Spleen (tissue), 13 donors: ENCODE measurements at places on chromosomes 16 and 17. TPM values are rescaled to one million over a fixed set of nuclear protein-coding genes. Genes with fewer than 3 reads are reported as not detected.

OR4D1 gene
- total RNA-seq, result 0.36 TPM

DNA sequence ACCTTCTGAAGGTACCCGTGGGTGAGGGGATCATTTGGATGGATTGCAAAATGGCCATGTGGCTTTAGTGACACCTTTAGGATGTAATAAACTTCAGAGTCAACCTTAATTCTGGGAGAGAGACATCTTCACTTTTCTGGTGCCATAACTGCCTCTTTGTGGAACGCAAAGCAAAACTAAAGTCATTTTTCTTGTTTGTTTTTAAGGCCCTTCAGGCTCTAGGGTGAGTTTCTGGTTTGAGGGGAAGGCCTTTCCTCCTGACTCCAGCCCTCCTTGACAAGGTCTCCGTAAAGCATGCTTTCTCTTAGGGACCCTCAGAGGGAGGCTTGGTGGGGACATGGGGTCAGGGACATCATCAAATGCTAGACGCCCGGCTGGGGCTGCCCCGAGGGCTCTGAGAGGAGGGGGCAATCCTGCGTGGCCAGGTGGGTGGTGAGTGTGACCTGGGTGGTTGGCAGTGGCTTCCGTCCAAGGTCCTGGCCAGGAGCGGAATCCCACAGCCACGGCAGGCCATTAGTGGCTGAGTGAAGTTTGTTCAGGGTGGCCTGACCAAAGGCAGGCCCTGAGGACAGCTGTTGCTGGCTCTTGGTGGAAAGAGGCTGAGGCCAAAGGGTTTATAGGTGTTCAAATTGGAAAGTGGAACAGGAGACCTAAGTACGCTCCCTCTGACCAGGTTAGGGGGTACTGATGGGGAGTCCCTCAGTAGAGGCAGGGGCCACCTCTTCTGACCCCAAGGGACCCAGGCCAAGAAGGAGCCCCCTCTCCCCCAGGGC, 112.2 kb downstream of the METRNL start:
- peak; percentile 77 for DNase-seq
- peaks cover 26% of the 10 kb centered on the region for H3K27me3 ChIP-seq
- no peak overlapping the region for H3K4me3 ChIP-seq
- H3K36me3 ChIP-seq, result no peaks in the 10 kb centered on the region
- H3K27ac ChIP-seq, result no peak overlapping the region

DNA sequence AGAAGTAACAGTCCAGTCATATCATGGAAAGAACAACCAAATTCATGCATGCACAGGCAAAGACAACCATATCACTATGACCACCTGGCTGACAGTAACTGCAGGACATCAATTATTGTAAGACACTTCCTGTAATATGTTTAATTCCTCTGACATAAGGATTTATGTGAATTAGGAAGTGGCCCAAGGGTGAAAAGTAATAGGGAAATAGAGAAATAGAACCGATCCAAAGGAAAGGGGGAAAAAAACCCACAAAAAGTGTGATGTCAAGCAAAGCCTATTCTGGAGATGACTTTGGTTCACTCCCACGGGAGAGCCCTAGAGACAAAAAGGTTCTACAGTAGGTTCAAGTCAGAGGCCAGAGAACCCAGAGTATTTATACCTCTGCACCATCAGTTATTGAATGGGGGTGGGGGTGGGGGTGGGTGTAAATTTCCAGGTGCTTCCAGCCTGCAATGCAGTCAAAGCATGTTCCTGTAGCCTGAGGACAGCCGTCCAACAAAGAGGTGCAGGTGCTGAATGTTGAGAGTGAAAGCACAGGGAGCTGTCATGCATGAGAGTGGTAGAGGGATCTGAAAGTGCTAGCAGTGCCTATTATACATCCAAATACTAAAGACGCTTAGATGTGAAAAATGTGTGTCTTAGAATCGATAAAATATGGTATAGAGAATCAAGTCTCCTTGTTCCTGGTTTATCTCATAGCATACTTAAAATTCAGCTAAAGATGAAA, 95.6 kb upstream of the HLF start:
- DNase-seq, result no peak
- no peaks in the 10 kb centered on the region for H3K36me3 ChIP-seq
- no peak overlapping the region for H3K4me3 ChIP-seq
- no peaks in the 10 kb centered on the region for H3K4me1 ChIP-seq
- H3K27me3 ChIP-seq, result no peaks in the 10 kb centered on the region

GRCh38 chr17:43517615-43518386, 28.3 kb downstream of the ETV4 start:
- H3K4me1 ChIP-seq, result no peaks in the 10 kb centered on the region
- peaks cover 100% of the 10 kb centered on the region for H3K36me3 ChIP-seq
- no peak for DNase-seq
- no peak overlapping the region for H3K27ac ChIP-seq

DNA sequence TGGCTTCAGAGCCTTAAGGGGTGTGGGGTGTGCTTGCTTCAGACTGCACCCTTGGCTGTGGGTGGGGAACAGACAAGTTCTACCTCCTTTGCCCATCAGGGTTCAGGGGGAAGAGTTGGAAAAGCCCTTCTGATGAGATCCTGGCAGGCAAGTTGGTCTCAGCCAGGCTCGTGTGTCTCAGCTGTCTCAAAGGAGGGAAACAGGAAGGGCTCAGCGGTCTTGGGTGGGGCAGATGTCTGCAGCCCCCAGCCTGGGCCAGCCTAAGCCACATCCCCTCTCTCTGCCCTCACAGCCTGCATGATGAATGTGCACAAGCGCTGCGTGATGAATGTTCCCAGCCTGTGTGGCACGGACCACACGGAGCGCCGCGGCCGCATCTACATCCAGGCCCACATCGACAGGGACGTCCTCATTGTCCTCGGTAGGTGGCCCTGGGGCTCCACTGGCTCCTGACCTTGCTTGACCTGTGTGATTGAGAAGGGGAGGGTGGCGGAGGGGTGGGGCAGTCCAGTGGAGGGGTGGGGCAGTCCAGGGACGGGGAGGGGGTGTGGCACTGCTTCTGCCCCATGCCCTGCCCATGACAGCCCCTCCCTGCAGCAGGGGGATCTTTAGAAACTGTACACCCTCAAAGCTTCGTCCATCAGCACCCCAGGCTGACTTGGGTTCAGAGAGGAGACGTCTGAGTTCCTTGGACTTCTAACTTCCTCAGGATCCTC, 199.5 kb downstream of the PRKCB start:
- H3K27ac ChIP-seq, result peak overlapping the region; percentile 41
- H3K36me3 ChIP-seq, result no peaks in the 10 kb centered on the region
- no peaks in the 10 kb centered on the region for H3K27me3 ChIP-seq

DNA sequence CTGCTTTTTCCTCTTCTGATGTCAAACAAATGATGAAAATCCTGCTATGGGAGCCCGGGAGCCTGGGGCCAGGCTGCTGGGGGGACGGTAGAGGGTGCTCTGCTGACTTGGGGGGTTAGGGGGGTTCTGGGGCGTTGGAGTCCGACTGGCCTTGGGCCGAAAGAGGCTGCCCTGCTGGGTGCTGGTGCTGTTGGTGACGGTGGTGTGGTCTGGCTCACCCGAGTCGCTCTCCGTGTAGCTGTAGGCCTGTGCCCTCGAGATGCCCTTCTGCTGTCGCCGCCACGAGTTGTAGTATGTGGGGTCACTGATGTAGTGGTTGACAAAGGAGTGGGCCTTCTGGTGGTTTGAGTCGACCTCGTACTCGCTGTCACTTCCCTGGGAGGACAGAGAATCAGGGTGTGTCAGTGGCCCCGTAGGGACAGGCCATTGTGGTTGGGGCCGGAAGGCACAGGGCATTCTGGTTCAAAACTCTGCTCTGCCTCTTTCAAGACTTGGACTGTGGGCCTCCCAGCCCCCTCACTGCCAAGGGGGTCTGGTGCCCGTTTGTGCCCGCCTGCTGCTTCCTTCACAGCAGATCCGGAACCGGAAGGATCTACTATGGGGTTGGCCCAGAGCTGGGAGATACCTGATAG, 26.9 kb upstream of the CDC42EP4 start:
- peaks cover 16% of the 10 kb centered on the region for H3K27me3 ChIP-seq
- H3K27ac ChIP-seq, result no peak overlapping the region
- H3K4me3 ChIP-seq, result no peak overlapping the region
- H3K36me3 ChIP-seq, result no peaks in the 10 kb centered on the region

DNA sequence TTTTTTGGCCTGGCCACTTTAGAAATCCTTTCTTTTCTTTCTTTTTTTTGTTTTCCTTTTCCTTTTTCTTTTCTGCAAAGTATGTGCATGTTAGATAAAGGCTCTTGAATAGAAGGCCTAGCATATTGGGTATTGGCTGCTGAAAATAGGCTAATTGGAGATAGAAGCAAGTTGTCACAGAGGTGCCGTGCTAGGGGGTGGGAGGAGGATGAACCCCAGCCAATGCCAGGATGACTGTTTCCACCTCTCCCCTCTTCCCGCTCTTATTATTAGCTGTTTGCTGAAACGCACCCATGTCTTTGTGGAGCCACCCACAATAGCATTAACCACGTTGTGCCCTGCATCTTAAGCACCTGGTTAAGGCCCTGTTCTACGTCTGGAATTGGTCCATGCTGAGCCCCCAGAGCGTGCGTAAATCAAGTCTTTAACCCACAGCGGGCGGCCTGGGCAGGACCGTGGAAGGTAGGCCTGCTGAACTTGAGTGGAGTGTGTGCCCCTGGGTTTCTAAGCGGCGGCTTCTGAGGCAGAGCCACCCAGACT, 123.6 kb downstream of the MSI2 start:
- no peak for DNase-seq
- H3K36me3 ChIP-seq, result no peaks in the 10 kb centered on the region
- no peaks in the 10 kb centered on the region for H3K27me3 ChIP-seq
- H3K4me1 ChIP-seq, result peaks cover 23% of the 10 kb centered on the region
- H3K27ac ChIP-seq, result peak overlapping the region; percentile 58

- H3K27me3 ChIP-seq, result no peaks in the 10 kb centered on the region
- H3K27ac ChIP-seq, result no peak overlapping the region
- peaks cover 30% of the 10 kb centered on the region for H3K4me1 ChIP-seq
- DNase-seq, result no peak
- peaks cover 22% of the 10 kb centered on the region for H3K36me3 ChIP-seq
- H3K4me3 ChIP-seq, result no peak overlapping the region
Measured at GRCh38 chr17:81681672-81682071, 1.9 kb downstream of the ARL16 start.

DNA sequence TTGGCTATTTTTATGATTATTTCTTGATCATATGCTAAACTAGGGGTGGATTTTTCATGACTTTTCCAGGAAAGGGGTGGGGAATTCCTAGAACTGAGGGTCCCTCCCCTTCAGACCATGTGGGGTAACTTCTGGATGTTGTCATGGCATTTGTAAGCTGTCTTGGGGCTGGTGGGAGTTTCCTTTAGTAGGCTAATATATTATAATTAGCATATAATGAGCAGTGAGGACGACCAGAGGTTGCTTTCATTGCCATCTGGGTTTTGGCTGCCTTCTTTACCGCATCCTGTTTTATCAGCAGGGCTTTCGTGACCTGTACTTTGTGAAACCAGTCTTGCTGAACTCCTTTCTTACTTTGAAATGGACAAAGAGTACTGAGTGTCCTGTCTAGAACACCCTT, 40.4 kb upstream of the ABCA5 start:
- no peaks in the 10 kb centered on the region for H3K4me1 ChIP-seq
- H3K27me3 ChIP-seq, result no peaks in the 10 kb centered on the region
- no peak overlapping the region for H3K4me3 ChIP-seq
- H3K36me3 ChIP-seq, result no peaks in the 10 kb centered on the region
- DNase-seq, result no peak
- H3K27ac ChIP-seq, result no peak overlapping the region

GRCh38 chr17:38922538-38923297, 2.7 kb upstream of the LASP1NB start:
- H3K4me1 ChIP-seq, result peaks cover 75% of the 10 kb centered on the region
- peak overlapping the region; percentile 68 for H3K27ac ChIP-seq
- H3K27me3 ChIP-seq, result no peaks in the 10 kb centered on the region
- H3K36me3 ChIP-seq, result no peaks in the 10 kb centered on the region
- peak; percentile 68 for DNase-seq

DNA sequence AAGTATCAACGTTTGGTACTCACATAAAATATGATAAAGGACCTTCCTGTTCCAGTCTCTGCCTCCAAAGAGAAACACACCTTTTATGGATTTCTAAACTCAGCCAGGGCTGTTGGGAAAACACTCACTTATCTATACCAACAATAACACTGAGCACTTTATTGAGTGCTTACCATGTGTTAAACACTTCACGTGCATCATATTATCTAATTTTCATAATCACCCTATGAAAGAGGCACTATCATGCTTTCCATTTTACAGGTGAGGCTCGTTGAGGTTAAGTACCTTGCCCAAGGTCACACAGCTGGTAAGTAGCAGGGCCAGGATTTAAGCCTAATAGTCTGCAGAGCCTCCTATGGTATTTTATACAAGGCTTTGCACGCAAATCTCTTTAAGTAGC, 251.5 kb upstream of the SOX9 start:
- no peak overlapping the region for H3K27ac ChIP-seq
- DNase-seq, result no peak
- no peaks in the 10 kb centered on the region for H3K4me1 ChIP-seq
- H3K36me3 ChIP-seq, result no peaks in the 10 kb centered on the region

DNA sequence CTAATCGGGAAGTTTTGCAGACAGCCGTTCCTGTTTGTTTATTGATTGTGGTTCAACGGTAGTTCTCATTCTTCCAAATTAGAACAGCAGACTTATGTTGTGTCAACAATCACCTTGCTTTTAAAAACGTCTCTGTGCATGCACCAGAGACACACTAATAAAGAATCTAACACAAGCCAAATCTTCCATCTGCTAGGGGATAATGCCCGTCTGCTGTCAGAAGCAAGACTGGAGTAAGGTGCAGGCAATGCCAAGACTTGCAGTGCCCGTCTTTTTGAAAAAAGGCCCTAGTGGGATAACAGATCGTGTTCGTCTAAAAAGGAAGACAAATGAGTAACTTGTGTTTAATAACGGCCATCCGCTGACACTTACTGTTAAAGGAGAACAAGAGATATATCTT, 158.4 kb downstream of the KCNJ2 start:
- no peak for DNase-seq
- H3K27me3 ChIP-seq, result no peaks in the 10 kb centered on the region
- H3K27ac ChIP-seq, result no peak overlapping the region
- no peaks in the 10 kb centered on the region for H3K36me3 ChIP-seq

PSME3 gene
- total RNA-seq, result 77.4 TPM

- no peak overlapping the region for H3K27ac ChIP-seq
- H3K4me3 ChIP-seq, result no peak overlapping the region
- H3K36me3 ChIP-seq, result no peaks in the 10 kb centered on the region
- H3K27me3 ChIP-seq, result no peaks in the 10 kb centered on the region
- H3K4me1 ChIP-seq, result no peaks in the 10 kb centered on the region
- DNase-seq, result no peak
Measured at GRCh38 chr16:66911112-66911511, 7.6 kb downstream of the CDH16 start.

TNFSF13 gene
- 54.0 TPM for total RNA-seq

DNA sequence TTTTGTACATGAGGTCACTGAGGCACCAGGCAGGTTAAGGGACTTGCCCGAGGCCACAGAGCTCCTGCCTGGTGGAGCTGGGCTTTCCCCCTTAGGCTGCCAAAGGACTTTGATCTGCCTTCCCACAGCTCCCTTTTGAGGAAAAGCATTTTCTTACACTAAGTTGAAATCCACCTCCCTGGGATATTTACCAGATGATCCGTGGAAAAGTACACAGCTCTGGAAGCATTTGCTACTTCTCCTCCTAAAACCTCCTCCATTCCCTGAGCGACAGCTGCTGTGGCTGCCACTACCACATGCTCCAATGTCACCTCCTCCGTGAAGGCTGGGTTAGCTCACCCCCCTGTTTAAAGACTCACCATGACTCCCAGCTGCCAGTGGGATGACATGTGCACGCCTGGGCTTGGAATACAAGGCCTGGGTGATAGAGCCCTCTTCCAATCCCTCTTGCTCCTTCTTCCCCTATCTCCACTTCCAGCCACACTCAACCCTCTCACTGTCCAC, 1.2 kb upstream of the MPRIP start:
- H3K27ac ChIP-seq, result no peak overlapping the region
- H3K4me3 ChIP-seq, result no peak overlapping the region
- DNase-seq, result peak; percentile 73

- H3K36me3 ChIP-seq, result no peaks in the 10 kb centered on the region
- H3K27ac ChIP-seq, result no peak overlapping the region
- no peak overlapping the region for H3K4me3 ChIP-seq
Measured at GRCh38 chr17:34671191-34671590, 91.8 kb downstream of the TMEM132E start.

AOC3 gene
- 16.9 TPM for total RNA-seq

TPPP3 gene
- total RNA-seq, result 9.9 TPM
